ENCODE measurements at places on chromosomes 5 and 9.

DNA sequence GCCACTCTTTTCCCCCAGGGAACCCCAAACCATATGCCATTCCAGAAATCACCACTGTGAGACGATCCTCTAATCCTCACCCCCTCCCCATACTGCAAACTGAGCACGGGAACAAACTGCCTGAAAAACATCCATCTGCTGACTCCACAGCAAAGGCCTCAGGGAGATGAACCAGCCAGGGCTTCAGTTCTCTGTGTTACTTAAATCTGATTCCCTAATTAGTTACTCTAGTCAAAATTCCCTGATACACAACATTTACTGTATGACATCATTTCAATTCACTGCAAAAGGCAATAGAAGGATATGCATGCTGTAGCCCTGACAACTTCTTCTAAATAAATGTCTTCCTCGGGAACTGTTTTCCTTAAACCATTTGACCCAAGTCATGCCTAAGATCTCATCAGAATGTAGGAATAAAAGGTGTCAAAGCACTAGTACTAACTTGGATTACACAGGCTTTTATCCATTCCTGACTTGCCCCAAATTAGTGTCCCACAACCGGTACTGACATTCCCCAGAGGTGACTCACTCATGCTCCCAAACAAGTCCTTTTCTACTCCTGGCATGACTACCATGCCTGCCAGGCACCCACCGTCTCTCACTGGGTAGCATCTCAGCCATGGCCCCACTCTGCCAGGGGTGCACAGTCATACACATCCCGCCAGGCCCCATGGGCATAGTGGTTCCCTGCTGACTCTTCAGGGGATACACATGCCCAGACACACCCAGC, 35.0 kb downstream of the MTX3 start:
- DNase-seq = no peak

- DNase-seq = no peak
Measured at GRCh38 chr9:7780261-7780988, 19.2 kb downstream of the DMAC1 start.

GRCh38 chr9:86285261-86285660, 2.9 kb upstream of the ISCA1 start:
- no peak for DNase-seq

DNA sequence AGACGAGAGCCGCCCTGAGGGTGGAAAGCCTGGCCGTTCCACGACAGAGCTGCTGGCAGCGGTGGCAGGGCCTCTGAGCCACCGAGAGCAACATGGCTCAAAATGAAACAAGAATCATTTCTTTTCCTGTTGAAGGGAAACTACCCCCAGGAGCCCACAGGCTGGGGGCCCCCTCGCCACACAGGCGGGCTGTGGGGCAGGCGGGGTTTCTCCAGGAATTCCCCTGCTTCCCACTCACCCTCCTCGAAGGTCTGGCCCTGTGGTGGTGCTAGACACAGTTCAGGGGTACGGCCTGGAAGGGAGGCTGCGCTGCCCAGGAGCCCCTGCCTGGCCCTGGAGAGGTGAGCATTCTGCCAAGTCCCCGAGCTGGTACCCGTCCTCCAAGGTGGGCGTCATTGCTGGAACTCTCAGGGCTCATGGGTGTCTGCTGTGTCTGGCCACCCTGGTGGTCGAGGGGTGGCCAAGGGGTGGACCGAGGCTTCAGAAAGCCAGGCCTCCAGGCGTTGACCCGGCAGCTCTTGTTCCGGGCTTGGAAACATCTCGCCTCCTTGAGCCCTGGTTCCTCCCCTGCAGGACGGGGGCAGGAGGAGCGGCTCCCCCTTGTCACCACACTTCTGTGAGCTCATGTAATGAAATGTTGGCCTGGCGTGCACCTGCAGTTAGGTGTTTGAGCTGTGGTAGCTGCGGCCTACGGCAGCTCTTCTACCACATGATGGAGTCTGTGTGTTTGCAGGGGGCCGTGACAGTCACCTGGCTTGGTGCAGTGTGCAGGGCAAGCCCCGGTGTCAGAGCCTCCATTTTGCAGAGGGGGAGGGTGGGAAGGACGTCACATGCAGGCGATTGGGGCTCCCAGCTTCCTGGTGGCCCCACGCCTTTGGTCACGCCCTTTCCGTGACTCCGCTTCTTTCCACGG, 65.3 kb downstream of the RXRA start:
- DNase-seq = peak; percentile 86

GRCh38 chr5:14928661-14929060, 57.1 kb upstream of the ANKH start:
- DNase-seq = no peak

- no peak for DNase-seq
Measured at GRCh38 chr5:73188764-73189531, 16.0 kb downstream of the TMEM174 start.

DNA sequence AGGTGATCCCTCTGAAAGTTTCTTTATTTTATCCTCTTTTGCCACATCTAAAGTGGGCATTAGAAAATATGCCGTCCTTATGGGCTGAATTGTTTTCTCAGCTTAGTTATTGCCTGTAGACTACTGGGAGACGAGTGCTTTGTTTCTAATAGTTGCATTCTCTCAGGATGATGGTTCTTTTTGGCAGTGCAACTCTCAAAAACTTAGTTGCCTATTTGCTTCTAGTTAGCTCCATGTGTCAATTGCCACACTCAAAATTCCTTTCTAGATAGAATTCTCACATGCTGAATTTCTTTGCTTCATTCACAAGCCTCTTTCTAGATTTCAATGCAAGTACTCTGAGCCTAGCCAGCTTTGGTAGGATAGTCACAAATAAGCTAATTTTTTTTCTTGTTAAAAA, 155.5 kb downstream of the FGF10 start:
- no peak for DNase-seq

DNA sequence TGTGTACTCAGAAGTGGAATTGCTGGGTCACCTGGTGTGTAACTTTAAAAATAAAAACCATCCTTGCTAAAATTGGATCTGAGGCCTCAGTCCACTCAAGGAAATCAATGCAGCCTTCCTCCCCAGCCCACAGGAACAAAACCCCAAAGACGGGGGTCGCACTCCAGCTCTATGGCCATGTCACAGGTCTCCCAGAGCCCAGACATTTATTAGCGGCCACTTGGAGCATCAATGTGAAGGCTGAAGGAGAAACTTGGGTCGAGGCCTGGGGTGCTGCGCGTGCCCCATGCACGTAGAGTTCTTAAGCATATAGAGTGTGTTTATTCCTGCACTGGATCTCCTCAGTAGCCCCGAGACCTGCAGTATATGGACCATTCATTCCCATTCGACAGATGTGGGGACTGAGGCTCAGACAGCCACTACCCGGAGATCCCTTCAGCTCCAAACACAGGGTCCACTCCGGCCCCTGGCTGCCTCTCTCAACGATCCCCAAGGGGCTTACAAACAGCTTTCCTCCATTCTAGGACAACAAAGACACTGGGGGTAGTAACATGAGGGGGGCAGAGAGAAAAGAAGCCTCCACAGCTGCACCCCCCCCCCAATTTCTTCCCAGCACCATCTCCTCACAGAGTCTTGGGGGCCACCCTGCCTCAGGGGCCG, 14.3 kb upstream of the OLFM1 start:
- DNase-seq = no peak

DNA sequence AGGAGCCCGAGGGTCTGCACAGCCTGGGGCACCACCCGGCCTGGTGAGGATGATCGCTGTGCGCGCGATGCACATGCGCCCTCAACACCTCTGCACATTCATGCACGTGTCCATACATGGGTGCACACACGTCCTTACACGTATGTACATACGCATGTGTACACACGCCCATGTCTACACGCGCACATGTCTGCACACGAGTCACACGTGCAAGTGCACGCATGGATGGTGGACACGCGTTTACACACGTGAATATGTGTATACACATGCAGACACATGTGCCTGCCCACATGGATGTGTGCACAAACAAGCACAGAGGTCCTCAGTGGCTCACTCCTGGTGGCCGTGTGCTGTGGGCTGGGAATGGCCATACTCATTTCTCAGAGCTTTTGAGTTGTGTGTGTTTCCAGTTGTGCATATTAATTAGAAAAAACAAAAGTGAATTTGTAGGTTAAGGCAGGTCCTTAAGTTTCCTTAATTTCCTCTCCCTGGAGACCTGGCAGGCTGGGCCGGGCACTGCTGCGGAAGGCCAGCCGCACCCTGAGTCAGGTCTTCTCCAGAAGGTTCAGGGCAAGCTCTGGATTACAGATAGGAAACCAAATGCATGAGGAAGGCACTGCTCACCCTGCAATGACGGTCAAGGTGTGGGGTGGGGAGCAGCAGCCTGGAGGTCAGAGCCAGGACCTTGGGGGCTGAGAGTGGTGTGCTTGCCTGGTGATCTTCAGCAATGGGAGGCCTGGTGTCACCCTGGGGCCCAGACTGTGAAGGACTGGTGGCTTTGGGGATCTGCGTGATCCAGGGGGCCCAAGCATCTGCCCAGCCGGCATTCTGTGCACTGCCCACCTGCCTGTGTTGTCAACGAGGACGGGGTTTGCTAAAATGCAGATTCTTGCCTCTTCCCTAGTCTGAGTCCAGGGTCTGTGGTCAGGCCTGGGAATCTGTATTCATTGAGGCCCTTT, 1.3 kb upstream of the RNU6ATAC start:
- DNase-seq = peak; percentile 39

DNA sequence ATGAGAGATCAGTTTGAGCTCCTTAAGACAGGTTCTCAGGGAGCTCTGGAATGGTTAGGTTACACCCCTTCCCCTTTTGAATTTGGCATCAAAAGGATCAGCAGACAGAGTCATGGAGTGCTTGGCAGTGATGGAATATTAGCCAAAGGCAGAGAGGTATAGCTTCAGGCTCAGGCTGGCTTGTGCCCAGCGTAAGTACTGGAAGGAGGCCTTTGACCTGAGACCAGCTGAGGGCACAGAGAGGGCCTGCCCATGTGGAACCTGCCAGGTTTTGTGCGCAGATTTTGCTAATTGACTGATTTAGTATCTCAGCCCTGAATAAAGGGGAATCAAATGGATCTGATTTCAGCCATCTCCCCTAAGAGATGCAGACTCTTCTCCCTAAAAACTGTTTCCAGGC, 81.5 kb downstream of the RGS3 start:
- no peak for DNase-seq

- DNase-seq = peak; percentile 70
Measured at GRCh38 chr5:76867827-76868693, 18.2 kb downstream of the S100Z start.

- DNase-seq = no peak
Measured at GRCh38 chr5:38379350-38379937, 121.1 kb downstream of the EGFLAM start.

DNA sequence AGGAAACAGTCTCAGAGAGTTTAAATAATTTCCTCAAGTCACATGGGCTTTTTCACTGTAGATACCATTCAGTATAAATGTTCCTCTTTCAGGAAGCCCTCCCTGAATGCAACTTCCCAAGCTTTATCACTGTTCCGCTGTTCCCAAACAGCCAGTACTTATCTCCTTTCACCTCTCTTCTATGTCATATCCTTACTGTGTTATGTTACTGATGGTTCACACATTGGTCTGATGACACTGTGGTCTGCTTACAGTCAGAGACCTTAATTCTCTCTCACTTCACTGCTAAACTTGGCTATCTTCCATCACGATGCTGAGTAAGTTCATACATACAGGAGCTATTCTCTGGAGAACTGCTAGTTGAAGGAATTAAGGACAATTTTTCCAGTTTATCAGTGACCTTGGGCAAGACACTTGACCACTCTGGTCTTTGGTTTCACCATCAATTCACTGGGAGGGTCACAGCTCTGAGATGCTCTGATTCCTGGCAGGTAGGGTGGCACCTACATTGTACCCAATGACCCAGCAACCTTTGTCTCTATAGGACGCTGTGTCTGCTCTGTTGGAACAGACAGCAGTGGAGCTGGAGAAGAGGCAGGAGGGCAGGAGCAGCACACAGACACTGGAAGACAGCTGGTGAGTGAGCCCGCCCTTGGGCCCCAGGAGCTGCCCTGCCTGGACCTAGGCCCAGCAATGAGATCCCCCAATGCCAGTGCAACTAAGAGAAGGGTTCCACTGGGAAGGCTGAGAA, 42.1 kb upstream of the RARS1 start:
- no peak for DNase-seq
